ENCODE measurements at places on chromosomes 1 and 21.

- no peak for DNase-seq
Observed at GRCh38 chr1:159091607-159092031, 15.1 kb upstream of the AIM2 start.

- DNase-seq, result no peak
Observed at GRCh38 chr1:76870037-76870436, 2.8 kb downstream of the ST6GALNAC5 start.

DNA sequence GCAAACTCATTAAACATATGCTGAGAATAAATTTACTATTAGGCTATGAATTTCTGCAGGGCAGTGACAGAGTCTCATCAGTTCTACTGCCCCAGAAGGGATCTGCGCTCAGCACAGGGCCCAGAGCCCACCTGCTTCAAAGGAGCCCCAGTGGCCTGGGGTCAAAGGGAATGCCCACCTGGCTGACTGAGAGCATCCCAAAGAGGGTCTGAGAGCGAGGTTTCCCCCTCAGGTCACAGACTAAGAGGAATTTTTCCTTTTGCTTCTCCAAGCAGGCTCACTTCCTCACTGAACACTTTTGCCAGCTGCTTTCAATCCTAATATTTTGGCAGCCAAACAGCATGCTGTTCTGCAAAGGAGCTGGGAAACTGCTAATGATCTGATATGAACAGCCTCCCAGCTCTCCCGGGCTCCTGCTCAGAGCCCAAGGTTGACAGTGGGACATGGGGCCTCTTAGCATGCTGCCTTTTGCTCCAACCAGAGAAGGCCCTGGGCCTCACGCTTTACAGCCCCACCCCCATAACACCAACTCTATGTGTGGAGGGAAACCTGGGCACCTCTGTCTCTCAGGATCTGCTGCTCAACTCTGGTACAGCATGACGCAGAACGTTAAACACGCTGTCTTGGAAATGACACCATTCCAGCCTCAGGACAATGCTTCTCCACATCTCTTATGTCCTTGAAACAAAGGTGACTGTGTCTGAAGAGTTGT is 70.7 kb upstream of the SYT6 start:
- DNase-seq, result no peak

DNA sequence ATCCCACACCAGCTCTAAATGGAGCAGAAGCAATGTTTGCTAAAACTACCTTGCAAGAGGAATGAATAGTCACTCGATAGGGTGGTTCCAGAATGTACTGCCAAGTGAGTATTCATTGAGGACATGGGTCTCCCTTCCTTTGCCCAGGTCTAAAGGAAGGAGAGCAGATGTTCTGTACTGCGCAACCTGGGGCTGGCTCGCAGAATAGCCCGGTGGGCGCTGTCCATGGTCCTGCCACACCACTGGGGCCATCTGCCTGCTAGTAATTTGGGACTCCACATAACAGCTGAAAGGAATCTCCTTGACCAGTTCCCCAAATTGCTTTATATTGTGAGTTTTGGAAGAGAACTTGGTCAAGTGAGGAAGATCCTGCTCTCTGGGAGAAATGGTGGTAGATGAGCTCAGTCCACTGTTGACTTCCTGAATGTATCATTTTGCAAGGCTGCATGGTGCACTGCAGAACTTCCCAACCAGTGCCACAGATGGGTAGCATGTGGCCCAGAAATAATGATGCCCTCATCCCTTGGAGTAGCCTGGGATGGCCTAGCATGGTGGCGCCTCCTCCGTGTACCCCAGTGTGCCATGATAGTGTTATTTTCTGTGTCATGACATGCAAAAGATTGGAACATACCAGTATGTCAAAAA is 5.7 kb downstream of the SLC6A17 start:
- peak; percentile 10 for DNase-seq

DNA sequence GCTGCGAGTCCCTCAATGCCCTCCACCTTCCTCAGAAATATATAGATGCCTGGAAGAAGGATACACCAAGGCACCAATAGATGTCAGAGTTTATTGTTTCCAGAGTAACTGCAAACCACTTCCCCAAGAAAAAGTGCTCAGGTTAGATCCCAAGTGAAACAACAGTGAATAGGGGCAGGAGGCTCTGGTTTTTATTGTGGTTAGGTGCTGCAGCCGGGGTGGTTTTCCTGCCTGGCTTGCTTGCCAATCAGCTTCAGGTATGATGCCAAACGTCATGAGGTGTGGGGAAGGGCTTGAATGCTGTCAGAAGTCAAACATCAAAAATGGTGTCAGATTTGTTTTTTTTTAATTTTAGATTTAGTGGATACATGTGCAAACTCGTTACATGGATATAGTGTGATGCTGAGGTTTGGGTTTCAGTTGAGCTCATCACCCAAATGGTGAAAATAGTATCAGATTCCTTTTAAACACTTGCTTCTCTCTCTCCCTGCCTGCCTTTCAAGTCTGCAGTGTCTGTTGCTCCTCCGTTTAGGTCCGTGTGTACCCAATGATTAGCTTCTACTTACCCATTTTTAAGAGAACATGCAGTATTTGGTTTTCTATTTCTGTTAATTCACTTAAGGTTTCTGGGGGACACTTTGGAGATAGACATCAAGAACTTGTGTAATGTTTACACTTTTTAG is 1317.0 kb downstream of the MRPL39 start:
- peak; percentile 1 for DNase-seq

GRCh38 chr21:42431196-42431595 is 27.5 kb downstream of the UBASH3A start:
- DNase-seq, result no peak

GRCh38 chr1:229075217-229075616 is 195.7 kb upstream of the RAB4A start:
- DNase-seq, result no peak

DNA sequence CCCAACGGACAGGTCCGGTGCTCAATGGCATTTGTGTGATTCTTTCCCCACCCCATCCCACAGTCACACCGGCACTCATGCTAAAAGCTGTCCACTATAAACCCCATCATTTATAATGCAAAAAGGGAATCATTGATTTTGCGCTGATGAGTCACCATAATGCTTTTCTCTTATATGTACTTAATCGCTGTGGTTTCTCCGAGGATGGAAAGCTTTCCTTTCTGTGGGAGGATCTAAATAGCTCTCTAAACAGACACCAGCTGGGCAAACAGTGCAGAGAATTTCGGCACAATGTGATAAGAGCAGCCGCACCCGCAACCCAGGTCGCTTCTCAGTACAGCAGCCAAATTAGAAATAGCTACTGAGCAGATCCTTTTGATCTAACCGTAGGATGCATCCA is 85.6 kb downstream of the SETD4 start:
- no peak for DNase-seq

GRCh38 chr1:27433706-27434105 is 41.3 kb downstream of the GPR3 start:
- no peak for DNase-seq

DNA sequence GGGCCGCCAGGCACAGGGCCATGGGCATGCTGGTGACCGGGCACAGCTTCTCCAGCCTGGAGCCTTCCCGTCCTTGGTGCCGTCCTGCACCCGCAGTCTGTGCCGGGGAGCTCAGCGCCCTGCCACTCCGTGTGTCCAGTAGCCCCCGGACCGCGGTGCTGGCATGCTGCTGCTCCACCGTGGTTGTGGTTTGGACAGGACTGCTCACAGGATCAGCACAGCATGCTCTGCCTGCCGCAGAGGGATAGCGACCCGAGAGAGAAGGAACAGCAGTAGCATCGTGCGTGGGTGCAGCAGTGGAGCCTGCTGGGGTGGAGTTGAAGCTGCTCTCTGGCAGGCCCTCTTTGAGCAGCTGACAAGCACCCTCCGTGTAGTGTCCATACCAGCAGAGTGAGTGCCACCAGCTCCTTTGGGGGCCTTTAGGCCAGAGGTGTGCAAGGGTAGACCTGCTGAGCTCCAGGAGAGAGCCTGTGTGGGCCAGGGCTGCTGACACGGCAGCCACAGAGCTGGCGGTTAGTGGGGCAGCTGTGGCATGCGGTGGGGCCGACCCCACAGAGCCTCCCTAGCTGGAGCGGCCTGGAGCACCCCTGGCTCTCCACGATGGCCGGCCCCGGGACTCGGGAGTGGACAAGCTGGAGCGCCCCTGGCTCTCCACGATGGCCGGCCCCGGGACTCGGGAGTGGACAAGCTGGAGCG is 6.4 kb upstream of the PCBP3 start:
- DNase-seq, result no peak

DNA sequence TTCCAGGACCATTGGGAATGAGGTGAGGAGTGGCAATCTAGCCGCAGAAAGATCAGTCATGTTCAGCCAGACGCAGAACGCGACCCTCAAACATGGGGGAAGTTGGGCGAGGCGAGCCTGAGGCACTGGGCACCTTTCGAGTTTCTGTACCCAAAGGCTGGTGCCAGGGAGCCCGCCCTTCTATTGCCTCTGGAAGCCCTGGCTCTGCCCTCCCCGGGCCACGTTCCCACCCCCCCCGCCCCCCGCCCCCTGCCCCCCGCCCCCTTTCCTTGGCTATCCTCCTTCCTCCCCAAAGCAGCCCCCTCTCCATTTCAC is 2.2 kb upstream of the ZBTB7B start:
- DNase-seq, result no peak

DNA sequence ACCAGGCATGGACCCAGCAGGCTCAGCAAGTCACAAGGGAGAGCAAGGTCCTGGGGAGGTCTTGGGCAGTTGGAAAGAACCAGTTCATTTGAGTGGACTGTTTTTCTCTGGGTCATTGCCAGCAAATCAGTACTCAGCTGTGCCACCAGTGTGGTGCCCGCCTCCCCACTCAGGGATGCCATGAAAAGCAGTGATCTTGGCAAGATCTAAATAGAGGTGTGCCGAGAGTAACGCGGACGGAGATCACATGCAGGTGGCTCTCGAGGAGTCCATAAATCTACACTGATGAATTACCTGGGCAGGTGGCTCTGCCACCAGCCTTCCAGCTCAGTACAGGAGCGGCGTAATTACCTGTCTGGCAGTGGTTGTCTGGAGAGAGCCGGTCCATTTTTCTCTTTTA is 642.2 kb downstream of the PTPRU start:
- no peak for DNase-seq

DNA sequence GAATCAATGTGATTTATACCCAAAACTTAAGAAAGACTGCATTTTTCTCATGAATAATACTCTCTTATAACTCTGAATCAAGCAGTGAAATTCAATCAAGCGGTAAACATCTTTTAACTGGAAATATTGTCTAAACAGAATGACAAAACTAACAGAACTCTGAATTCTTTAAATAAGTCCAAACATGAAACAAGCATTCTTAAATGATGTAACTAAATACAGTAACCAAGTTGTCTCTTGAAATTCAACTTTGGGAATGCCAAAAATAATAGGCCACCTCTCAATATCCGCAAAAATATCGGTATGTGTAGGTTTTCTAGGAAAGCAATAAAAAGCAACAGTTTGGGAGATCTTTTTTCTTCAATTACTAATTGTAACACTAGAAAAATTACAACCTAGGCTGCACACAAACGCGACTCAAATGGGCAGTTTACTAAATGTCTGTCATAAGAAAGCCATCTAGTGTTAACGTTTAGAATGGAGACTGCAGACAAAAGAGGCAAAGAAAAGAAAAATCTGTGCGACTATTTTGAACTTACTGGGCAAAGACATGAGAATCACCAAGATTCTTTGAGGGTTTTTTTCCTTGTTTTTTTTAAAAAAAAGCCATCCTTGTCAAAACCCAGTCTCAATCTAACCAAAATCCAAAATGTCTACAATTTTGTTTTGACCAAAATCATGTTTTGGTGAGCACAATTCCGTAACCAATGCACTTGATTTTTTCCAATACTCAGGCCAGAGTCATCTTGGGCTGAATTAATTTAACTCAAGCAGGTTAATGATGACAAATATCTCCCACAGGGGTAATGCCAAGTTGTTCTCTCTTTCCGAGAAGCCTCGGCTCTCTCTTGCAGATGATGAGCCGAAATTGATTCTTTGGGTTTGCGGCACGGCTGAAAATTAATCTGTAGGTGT is 1.3 kb downstream of the SIPA1L2 start:
- no peak for DNase-seq

DNA sequence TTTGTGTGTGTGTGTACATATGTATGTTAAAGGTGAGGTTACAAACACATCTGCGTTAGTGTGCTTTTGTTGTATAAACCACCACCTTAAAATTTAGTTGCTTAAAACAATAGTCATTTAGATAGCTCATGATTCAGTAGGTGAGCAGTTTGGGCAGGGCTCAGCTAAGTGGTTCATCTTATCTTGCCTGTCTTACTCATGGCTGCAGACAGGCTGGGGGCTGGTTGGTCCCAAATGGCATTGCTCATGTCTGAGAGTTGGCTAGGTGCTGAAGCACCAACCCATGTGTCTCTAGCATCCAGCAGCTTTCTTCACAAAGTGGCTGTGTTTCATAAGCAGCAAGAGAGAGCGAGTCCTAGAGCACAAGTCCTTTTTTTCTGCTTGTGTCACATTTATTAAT is 91.4 kb downstream of the MACF1 start:
- DNase-seq, result no peak

DNA sequence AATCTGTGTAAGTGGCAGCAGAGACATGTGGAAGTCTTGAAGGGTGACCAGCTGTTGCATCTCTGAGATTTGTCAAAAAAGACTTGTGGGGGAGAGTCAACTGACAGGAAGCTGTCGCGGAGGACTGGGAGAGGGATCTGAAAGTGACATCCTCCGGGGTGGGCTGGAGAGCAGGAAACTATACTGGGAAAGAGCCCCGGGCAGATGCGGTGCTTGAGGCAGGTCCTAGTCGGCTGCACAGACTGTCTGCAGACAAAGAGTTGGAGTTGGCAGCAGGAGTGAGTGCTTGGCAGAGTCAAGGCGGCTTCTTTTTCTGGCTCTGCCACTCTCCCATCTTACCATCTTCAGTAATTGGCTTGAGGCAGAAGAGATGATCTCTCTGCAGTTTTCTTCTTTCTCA is 294.0 kb upstream of the C1orf87 start:
- DNase-seq, result no peak

DNA sequence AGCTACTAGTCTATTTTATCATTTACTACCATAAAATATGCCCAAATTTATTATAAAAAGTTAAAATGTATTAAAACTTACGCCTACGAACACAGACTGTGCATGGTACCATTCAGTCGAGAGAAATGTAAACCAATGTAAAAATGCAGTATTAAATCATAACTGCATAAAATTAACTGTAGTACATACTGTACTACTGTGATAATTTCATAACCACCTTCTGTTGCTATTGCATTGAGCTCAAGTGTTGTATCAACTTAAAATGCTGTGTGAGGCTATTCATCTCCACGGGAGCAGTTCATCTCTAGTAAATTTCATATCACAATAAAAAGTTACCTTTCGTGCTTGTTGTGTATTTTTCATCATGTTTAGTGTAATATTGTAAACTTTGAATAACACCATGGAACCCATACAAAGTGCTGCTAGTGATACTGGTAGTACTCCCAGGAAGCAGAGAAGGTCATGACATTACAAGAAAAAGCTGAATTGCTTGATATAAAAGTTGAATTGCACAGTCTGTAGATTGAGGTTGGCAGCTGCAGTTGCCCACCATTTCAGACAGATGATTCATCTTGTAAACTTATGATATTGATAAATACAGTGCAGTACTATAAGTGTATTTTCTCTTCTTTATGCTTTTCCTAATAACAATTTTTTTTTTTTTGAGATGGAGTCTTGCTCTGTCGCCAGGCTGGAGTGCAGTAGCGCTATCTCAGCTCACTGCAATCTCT is 19.0 kb upstream of the CENPF start:
- no peak for DNase-seq

- no peak for DNase-seq
Observed at GRCh38 chr1:29417147-29417858, 181.0 kb downstream of the PTPRU start.

GRCh38 chr1:244304156-244304555 is 147.6 kb downstream of the ADSS2 start:
- no peak for DNase-seq

Measured in CD4-positive, alpha-beta T cell treated with Interleukin-4 for 4 hours (primary cell).